ENCODE measurements at places on chromosomes 11 and 22.

DNA sequence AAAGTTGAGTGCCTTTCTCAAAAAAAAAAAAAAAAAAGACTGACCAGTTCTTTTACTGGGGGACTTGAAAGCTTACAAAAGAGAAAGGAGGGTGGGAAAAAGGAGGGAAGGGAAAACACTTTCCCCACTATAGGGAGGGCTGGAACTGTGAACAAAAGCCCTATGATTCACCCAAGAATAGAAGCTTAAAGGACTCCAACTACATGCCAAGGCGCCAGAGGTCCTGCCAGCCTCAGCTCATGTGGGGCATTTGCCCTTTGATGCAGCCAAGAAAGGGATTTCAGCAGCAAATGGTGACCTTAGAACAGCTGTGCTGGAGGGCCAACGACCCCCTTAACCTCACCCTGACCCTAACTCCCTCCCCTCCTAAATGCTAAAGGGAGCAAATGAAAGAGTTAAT lies 160.0 kb downstream of the NTM start:
- no peak for DNase-seq

DNA sequence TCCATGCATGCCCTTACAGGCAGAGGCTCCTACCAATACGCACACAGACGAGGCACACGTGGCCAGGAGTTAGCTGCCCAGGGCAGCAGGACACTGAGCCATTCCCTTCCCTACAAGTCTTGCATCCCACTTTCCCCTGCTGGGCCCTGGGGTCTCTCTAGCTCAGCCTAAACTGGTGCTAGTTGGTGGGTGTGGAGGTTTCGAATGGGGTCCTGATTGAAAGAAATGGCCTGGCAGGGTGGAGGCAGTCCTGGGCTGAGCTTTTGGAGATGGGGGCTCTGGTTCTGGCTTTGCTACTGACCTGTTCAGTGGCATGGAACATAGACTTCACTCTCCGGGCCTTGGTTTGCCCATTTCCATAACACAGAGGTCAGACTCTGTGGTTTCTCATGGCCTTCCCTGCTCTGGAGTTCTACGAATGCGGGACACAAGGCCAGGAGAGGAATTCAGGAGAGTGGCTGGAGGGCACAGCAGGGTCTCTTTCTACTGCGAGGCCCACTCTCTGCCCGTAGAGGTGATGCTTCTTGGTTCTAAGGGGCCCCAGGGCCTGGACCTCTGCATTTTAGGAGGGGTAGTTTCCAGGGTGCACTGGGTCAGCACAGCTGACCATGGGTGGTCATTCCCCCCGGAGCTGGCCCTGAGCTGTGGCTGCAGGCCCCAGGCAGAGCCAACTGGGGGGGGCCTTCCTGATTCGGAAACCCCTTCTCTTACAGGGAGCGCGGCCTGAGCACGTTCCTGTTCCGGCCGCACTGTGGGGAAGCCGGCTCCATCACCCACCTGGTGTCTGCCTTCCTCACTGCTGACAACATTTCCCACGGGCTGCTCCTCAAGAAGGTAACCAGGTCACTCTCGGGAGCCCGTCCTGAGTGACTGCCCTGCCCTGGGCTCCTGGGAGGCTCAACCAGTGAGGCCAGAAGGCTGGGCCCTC lies 40.0 kb downstream of the RNF141 start:
- DNase-seq = peak; percentile 4

DNA sequence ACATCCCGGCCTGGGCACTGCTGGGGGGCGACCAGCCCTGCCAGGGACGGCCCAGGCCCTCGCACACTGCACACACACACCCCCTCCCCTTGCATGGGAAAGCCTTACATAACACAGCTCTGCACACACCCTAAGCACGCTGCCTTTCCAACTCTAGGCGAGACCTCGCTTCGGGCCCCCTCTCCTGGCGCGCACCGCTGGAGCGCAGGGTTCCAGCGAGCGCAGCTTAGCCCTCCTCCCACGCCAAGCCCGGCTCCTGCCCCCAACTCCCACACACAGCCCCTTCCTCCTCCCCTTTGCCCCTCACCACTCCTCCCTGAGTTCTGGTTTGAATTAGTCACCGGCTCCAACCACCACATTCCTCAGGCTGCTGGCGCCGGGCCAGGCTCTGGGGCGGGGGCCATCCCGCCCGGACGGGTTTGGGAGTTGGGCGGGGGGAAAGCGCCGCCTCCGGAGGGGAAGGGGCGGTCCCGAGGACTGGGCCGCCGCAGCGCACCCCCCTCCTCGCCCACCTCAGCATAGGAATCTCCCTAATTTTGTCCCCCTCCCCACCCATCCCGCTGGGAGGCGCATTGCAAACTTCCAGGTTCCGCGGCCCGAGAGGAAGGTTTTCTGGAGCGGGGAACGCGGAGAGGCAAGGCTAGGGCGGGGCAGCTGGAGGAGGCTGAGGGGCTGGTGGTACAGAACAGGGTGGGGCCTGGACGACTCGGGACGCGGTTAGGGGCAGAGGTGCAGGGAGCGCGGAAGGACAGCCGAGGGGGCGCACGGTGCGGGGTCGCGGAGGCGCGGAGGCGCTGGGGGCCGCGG lies 966 bp downstream of the AHNAK start:
- peak; percentile 74 for DNase-seq

- DNase-seq = no peak
Measured at GRCh38 chr11:128947773-128948172, 5.1 kb upstream of the TP53AIP1 start.

DNA sequence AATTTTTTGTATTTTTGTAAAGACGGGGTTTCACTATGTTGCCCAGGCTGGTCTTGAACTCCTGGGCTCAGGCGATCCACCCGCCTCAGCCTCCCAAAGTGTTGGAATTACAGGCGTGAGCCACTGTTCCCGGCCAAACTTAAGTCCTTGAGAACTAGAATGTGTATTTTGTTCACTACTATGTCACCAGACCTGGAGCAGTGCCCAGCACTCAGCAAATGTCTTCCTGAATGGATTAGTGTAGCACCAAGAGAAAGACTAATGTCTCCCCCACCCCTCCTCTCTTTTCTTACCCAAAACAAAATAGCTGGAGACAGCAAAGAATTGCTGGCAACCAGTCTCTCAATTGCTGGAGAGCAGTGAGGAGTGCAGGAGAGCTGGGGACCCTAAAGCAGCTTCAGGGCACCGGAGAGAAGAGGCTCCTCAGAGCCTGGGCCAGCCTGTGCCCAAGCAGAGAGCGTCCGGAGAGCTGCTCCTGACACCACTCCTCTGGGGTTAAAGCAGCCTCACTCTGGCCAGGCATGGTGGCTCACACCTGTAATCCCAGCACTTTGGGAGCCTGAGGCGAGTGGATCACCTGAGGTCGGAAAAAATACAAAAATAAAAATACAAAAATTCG lies 14.9 kb downstream of the SLC25A18 start:
- no peak for DNase-seq

DNA sequence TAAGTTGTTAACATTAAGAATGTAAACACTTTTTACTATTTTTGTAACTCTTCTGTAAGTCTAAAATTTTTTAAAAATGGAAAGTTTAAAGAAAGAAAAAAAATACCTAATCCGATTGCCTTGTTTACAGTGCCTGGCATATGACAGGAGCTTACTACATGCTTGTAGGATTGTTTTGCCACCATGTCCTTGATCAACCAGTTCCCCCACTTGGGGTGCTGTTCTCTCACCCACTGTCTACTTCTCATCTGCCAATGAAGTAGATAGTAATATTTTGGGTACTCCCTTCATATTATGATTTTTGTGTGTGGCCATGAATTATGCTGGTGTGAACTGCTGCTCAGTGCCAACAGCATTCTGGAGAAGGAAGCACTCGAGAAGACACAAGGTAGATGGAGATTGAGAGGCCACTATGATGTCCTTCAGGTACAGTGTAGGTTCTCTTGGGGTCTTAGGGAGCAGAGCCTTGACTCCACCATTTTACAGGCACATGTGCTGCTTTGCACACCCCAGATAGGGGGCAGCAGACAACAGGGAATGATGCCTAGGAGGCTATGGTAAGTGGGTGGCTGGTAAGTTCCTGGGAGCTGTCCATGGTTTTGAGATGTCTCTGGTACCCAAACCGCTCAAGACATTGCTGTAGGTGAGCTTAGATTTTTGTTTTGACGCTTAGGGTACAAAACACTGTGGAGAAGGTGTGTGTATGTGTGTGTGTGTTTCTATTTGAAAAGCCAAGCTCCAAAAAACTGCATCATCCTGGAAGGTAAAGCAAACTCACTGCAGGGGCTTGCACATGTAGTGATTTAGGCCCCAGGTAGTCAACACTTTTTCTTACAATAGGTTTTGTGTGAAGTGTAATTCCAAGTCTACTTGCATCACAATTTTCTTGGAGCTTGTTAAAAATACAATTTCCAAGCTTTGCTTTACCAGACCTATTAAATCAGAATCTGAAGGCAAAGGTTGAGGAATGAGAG lies 494.5 kb upstream of the LARGE1 start:
- peak; percentile 63 for DNase-seq

- DNase-seq = no peak
Measured at GRCh38 chr11:19631712-19632498, 80.7 kb upstream of the NAV2 start.

DNA sequence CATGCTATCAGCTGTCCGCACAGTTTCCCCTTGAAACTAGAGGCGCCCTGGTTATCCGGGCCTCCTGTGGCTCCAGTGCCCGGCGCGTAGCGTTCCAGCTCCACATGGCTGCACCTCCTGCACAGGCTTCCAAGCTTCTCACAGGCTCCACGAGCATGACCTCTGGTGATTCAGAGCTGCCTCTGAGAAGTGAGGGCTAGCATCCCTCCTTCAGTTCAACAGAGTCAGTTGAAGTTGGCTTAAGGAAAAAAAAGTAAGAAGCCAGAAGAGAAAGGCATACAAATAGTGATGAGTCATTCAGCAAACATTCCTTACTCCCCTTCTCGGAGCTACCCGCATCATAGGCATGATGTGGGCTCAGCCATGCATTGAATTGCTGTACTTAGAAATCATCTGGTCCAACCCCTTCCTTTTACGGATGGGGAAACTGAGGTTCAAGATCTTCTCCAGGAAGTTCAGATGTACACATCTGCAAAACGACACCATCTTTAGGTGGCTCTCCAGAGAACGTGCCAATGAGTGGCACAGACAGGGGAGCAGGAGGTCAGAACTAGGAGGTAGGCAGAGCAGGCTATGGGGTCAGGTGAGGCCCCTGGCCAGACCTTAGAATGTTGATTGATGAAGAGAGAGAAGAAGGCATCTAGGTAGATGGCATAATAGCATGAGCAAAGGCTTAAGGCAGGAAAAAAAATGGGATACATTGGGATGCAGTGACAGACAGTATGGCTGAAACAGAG lies 216.3 kb upstream of the TBCEL start:
- DNase-seq = no peak

GRCh38 chr11:63906585-63906984 lies 10.4 kb downstream of the RCOR2 start:
- no peak for DNase-seq

DNA sequence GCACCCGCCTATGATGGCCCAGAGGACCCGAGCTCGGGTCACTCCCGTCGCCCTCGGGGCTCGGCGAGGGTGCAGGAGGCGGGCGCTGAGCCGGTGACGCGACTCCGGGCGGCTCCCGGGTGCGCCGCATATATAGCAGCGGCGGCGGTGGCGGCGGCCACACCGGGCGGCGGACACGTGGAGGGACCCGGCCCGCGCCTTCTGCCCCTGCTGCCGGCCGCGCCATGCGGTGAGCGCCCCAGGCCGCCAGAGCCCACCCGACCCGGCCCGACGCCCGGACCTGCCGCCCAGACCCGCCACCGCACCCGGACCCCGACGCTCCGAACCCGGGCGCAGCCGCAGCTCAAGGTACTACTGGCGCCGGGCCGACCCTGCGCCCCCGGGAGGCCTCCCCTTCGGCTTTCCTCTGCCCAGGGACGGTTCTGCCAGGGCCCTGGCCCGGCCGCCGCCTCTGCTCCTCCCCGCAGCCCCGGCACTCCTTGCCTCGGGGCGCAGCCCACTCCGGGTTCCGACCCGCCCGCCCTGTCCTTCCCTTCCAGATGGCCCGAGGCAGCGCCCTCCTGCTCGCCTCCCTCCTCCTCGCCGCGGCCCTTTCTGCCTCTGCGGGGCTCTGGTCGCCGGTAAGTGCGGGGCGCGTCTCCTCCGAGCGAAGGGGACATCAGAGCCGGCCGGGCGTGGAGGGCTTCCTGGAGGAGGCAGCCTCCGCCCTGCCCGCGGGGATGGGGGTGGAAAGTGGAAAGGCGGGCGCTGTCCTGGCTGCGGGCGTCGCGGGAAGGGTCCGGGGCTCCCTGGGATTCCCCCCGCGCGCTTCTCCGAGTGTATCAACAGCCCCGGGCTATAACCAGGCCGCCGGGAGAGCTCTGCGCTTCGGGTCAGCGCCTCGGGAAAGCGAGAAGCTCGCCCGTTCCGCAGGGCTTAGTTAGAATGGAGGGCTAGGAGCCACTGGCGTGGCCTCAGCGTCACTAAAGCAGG lies at the start of gene GAL:
Gene GAL (plus strand): TSS at position 160 of the 972 bp plus-strand sequence. CDS start 380 bp downstream, at position 540.
- DNase-seq = peak; percentile 75

DNA sequence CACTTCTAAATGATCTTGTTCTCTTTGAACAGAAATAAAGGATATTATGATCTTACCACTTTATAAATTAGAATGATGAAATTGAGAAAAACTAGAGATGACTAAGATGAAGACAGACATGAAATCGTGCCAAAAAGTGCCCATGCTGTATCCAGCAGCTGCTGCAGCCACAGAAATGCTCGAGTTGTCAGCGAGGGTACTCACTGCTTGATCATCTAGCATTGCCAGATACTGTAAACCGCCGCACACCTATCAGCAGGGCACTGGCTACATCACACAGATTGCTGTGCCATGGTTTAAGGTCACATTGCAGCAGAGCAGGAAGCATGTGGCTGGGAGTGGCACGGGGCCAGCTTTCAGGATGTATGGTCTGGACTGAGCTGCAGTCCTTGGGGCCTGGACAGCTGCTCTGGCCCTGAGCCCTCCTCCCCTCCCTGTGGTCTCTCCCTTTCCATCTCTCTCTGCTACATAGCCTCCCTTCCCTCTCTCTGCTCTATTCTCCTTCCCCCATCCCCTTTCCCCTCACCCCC lies 51.0 kb upstream of the SEPTIN5 start:
- DNase-seq = no peak

GRCh38 chr22:20955548-20955947 lies 11.5 kb upstream of the AIFM3 start:
- DNase-seq = no peak

GRCh38 chr11:63240791-63241379 lies 2.5 kb downstream of the SLC22A25 start:
- no peak for DNase-seq

DNA sequence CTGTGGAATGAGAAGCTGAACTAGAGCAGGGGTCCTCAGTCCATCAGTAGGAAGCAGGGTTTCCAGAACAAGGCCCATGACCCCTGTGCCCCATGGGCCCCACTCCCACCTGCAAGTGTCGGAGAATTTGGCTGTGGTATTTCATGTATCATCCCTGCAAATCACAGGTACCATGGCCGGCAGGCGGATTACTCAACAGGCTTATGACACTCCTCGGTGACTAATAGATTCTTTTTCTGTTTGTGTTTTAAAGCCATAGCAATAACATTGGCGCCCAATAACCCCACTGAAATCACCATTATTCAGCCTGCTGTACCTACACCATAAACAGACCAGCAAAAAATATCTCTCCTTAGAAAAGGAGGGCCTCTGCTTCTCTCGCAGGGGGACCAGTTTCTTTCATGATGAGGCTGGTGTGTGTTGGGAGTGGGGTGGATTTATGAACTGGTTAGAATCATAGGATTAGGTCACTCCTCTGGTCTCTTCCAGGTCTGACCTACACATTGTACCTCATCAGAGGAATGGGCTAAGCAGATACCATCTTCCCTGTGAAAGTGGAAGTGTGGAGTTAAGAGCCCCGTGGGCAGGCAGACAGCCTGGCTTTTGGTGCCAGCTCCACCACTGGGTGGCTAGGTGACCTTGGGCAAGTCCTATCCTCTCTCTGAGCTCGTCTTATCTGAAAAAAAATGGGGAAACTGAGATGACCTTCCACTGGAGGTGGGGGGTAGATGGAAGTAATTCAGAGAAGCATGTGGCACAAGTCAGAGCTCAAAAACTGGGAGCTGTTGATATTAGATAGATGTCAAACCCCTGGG lies 60.2 kb upstream of the WNT11 start:
- DNase-seq = no peak

- no peak for DNase-seq
Measured at GRCh38 chr11:9057888-9058287, 33.5 kb downstream of the SCUBE2 start.

Data from HEK293T (cell line).